ENCODE measurements at places on chromosomes 3 and 15. TPM values are rescaled to one million over a fixed set of nuclear protein-coding genes. Genes with fewer than 3 reads are reported as not detected.
A peak's percentile ranks its signal among the peaks of the same experiment; 100 is the strongest.

The EPHA6 gene
- total RNA-seq: not detected

The LYZL4 gene
- total RNA-seq: not detected

The ITIH3 gene
- 8.9 TPM for total RNA-seq

The FEZF2 gene
- total RNA-seq: not detected

The ZNF654 gene
- 8.3 TPM for total RNA-seq

The DNAH12 gene
- total RNA-seq: not detected

The RLBP1 gene
- total RNA-seq: 0.16 TPM

The PRTG gene
- total RNA-seq: 2.8 TPM

The INAFM2 gene
- total RNA-seq: 101 TPM

GRCh38 chr3:181753391-181753790, 41.7 kb downstream of the SOX2 start:
- DNase-seq: no peak

- peak; percentile 85 for DNase-seq
These were observed at the start of gene PRICKLE2 for GRCh38 chr3:64224826-64225610. Gene PRICKLE2 (minus strand): TSS chr3:64225466. CDS start chr3:64198927, 26,539 bp downstream.

- DNase-seq: no peak
These were observed 231.5 kb downstream of the WDR72 start for GRCh38 chr15:53527996-53528395.

- DNase-seq: no peak
These were observed 299.5 kb downstream of the GAP43 start for GRCh38 chr3:115922681-115923347.

GRCh38 chr3:194339356-194339755, 11.8 kb downstream of the CPN2 start:
- no peak for DNase-seq

DNA sequence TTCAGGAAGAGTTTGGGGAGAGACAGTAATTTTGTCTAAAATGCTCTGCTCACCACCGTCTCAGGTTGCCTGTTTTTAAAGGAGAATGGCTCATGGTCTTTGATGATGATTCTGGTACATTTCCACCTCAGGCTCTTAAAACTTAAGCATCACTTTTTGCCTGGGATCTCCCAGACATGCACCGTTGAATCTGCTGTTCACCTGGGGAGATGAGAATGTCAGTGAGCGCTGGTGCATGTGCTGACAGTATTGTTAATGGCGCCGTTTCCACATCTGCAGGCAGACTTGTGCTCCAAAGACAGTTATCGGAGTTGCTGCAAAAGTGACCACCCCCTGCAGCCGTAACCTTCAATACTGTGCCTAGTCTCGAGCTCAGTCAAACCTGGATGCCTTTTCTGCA, 219.0 kb upstream of the TPM1 start:
- no peak for DNase-seq

GRCh38 chr3:36871379-36872126, 73.3 kb downstream of the TRANK1 start:
- no peak for DNase-seq

GRCh38 chr3:16534640-16535262, 21.3 kb upstream of the RFTN1 start:
- DNase-seq: no peak

DNA sequence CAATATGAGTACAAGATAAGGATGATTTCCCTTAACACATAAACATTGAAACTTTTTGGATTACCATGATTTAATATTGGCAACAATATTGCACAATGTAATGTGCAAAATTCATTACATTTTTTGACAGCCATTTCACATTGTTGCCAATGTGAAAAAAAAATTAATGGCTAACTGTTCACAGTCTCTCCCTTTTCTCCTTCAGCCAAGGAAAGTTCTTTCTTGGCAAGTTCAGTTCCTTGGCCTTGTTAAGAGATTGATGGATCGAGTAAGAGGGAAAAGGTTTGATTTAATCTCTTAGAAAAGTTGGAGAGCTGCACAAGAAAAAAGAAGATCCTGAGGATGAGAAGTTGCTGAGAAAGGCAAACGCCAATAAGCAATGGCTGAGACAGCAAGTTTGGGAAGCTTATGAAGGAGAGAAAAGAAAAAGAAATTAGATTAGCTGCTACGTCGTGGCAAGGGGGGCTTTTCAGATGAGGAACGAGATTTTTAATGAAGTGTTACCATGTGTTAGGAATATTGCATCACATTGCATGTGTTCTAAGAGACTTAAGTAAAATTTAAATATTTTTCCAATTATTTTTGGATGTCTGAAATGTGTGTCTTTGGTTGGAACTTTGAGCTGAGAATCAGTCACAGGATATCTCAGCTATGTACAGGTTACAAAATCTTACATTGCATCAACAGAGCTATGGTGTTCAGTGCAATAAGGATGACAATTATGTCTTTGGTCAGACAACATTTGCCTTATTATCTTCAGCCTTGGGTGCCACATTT, 61.4 kb upstream of the ZNF280D start:
- no peak for DNase-seq

- DNase-seq: no peak
These were observed 12.7 kb downstream of the C3orf22 start for GRCh38 chr3:126546013-126546412.

GRCh38 chr3:168653255-168653654, 557.5 kb upstream of the GOLIM4 start:
- DNase-seq: no peak

DNA sequence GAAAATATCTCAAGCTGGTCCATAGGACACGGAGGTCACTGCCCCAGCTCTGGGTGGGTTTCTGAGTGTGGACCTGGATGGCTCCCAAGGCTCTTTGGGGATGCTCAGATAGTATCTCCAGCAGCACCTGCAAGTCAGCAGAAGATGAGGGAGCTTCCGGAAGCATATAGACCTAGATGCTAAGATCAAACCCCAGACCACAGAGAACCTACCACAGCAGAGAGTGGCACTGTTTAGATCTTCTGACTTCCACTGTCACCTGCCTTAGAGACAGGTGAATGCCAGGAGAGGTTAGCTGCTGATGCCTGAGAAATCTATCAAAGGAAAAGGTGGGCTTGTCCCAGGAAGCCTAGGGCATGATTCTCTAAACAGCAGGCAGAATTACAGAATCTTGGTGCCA, 105.7 kb upstream of the TRPM1 start:
- no peak for DNase-seq

DNA sequence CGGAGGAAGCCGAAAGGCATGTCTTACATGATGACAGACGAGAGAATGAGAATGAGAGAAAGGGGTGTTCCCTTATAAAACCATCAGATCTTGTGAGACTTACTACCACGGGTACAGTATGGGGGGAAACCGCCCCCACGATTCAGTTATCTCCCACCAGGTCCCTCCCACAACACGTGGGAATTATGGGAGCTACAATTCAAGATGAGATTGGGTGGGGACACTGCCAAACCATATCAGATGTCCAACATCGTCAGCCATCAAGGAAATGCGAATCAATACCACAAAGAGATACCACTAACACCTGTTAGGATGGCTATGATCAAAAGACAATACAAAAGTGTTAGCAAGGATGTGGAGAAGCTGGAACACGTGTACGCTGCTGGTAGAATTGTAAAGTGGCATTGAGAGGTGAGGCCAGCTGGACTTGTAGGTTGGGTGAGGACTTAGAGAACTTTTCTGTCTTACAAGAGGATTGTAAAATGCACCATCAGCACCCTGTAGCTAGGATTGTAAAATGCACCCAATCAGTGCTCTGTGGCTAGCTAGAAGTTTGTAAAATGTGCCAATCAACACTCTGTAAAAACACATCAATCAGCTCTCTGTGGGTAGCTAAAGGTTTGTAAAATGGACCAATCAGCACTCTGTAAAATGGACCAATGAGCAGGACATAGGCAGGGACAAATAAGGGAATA, 37.5 kb downstream of the VGLL4 start:
- no peak for DNase-seq

DNA sequence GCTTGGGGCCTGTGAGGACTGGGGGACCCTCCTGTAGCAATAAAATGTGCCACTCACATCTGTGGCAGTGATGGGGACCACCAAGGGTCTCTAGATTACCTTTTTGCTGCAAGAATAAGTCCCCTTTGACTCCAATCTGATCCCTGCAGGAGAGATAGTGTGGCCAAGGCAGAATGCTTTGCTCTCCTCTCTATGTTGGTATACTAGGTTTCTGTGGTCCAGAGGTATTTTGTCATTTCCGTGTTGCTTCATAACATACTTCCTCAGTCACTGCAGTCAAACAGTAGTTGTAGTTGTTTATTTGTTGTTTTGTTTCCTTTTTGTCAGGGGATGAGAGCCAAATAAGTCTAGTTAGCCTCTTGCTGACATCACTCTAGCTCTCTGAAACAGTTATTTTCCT, 13.1 kb upstream of the NAALADL2 start:
- no peak for DNase-seq

DNA sequence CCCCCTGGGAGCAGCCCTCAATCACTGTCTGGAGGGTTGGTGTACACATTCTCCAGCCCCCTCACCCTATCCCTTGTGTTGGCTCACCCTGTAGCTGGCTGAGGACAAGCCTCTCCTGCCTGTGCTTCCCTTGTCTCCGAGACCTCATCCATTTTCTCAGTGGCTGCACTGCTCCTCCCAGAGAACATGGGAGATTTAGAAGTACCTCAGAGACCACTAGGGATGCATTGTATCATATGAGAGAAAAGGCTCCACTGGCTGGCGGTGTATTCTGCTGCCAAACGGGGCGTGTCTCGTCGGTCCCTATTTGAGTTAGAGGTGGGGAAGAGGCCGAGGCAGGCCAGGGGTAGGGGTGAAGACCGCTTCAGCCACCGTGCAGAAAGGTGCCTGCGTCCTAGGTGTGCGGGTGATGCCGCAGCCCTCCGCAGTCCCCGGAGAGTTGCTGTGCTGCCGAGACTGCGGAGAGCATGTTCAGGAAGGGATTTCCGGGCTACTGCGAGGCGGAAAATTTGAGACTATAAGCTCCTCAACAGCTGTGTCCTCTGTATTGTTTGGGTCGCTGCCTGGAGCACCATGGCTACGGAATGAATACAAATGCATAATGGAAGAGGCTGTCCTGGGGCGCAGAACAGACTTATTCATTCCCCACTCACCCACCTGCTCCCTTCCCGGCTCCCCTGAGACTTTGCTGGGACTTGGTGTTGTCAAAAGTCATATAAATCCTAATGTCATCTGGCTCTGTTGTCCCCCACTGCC, 43.8 kb downstream of the SPSB4 start:
- no peak for DNase-seq

DNA sequence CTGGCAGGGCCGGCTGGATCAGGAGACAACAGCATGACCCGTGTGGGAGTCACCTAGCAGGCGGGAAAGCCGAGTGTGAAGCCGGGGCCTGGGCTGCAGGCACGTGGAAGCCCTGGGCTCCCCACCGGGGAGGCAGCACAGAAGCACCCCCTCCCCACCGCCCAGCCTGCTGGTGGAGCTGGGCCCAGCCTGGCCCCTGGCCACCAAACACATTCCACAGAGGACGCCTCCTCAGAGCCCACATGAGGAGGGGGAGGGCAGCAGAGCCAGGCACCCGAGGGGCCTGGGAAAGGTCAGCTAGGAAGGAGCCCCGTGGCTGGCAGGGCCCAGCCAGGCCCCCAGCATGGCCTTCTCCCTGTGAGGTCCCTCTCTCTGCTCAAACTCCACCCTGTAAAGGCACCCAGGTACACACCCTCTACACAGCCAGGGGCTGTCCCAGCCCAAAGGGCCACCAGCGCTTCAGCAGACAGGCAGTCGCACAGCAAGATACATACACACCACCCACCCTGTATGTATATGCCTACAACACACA, 4.5 kb downstream of the PLXNB1 start:
- DNase-seq: no peak

DNA sequence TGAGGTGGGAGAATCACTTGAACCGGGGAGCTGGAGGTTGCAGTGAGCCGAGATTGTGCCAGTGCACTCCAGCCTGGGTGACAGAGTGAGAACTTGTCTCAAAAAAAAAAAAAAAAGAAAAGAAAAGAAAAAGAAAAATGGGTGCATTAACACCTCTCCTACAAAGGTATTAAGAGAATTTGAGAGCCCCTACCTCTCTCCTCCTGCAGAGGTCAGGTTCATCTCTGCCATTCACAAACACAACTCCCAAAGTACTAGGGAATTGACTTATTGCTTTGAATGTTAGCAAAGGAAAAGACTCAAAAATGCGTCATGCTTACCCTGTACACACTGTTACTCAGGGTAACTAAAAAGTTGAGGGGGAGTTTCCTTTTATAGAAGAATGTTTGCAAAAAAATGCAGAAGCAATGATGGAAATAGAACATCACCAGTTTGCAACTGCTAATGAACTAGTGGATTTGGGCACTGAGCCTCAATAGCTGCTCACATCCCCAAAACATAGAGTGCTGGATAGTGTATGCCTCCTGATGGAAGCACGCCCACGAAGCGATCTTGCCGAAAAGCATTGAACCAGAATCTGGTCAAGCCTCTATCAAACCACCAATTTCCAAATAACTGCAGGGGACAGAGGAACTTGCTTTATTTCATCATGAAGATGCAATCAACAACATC, 15.5 kb upstream of the LYZL4 start:
- DNase-seq: no peak

DNA sequence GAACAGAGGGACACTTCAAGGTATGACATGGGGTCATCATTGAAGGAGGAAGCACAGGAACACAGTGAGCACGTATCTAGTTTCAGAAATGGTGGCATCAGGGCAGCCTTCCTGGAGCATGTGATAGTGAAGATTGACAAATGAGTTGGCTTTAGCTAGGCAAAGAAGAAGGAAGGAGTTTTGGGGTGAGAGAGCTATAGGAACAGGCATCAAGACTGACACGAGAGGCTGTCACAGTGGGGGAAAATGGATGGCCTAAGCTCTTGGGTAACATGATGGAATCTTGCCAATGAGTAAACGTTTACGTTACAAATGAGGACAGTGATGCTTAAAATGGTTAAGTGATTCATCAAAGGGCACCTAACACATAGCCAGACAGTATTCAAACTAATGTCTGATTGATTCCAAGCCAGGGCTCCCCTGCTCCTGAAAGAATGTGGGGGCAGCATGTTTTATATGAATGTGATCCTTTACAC, 23.1 kb upstream of the GPR171 start:
- peak; percentile 7 for DNase-seq

DNA sequence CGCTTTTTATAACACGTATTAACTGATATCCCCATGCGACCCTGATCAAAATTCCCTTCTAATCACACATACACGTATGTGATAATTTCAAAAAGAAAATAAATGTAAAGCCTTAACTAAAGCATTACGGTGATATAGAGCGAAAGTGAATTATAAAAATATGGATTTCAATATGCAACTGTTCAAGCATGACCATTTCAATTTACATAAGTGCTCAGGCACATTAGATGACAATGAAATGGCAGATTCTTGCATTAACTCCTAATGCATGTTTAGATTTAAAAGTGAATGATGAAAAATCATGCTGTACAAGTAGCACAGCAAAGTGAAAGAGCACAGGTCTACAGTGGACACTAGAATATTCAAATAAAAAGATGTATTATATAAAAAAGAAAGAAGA, 140.1 kb downstream of the MYLK start:
- DNase-seq: no peak

GRCh38 chr15:72077950-72078349, 40.0 kb downstream of the MYO9A start:
- no peak for DNase-seq

DNA sequence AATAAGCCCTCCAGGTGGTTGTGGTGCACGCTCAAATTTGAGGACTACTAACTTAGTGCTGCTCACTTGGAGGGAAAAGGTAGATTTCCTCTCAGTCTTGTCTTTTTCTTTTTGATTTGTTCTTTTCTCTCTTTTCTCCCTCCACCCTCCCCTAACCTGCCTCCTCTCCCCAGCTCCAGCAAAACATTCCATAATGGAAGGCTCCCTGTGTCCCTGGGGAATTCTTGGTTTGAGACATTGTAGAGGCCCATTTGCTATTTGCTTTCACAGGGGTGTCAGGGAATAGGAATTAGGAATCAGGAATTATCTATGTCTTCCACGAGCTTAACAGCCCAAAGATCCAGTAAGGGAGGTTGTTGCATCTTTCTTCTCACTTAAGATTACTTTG, 136.8 kb upstream of the UMPS start:
- DNase-seq: no peak

- no peak for DNase-seq
These were observed 112.8 kb upstream of the LPP start for GRCh38 chr3:188041193-188041592.

Measured in SJSA1 (cell line).